HT1080 (cell line): ENCODE measurements at places on chromosomes 2 and 18. TPM values are rescaled to one million over a fixed set of nuclear protein-coding genes. Genes with fewer than 3 reads are reported as not detected.

- DNase-seq = no peak
Observed at GRCh38 chr2:200713704-200714064, 98.0 kb upstream of the BZW1 start.

DNA sequence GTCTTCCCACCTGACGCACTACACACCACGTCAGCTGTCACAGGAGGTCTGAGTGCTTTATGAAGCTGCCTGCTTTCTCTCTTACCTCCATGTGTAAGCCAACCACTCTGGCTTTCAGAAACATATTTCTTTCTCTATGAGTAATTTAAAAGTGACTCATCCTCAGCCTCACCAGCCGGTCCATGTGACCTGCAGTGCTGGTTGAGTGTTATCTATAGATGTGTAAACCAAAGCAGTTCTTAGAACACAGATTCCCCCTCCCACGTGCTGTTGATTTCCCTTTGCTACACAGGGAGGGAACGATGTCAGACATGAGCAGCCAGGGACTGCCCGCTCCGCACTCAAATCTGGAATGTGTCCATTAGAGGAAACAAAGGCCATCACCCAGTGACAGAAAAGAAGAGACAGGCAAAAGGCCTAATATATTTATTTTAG, 157.8 kb downstream of the BCL2 start:
- DNase-seq = peak; percentile 96

The LRP2 gene
- total RNA-seq = 0.10 TPM in 1 of 2 replicates, not detected in the other

DNA sequence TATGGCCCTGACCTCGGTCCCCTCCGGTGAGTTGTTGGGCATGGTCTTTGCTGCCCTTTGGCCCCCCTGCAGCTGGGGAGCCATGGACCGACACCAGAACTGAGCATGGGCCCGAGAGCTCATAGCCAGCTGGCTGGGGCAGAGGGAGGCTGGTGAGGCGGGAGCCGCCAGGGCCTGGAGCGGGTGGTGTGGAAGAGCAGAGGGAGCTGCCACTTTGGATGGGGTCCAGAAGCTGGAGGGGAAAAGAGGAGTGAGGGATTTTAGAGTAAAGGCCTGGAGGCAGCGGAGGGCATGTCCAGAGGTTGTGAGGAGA, 16.5 kb upstream of the CNNM3 start:
- no peak for DNase-seq

The ALLC gene
- not detected in 2 replicates for total RNA-seq

- no peak for DNase-seq
Observed at GRCh38 chr18:3440341-3440740, 9.6 kb upstream of the TGIF1 start.
